ENCODE measurements at places on chromosomes 7 and 10.

- DNase-seq = no peak
These were observed 597 bp downstream of the SND1 start for GRCh38 chr7:127652333-127653248.

- no peak for DNase-seq
These were observed 409.8 kb upstream of the ZMIZ1 start for GRCh38 chr10:78658645-78659597.

- DNase-seq = no peak
These were observed 11.0 kb upstream of the IMPDH1 start for GRCh38 chr7:128420773-128421172.

DNA sequence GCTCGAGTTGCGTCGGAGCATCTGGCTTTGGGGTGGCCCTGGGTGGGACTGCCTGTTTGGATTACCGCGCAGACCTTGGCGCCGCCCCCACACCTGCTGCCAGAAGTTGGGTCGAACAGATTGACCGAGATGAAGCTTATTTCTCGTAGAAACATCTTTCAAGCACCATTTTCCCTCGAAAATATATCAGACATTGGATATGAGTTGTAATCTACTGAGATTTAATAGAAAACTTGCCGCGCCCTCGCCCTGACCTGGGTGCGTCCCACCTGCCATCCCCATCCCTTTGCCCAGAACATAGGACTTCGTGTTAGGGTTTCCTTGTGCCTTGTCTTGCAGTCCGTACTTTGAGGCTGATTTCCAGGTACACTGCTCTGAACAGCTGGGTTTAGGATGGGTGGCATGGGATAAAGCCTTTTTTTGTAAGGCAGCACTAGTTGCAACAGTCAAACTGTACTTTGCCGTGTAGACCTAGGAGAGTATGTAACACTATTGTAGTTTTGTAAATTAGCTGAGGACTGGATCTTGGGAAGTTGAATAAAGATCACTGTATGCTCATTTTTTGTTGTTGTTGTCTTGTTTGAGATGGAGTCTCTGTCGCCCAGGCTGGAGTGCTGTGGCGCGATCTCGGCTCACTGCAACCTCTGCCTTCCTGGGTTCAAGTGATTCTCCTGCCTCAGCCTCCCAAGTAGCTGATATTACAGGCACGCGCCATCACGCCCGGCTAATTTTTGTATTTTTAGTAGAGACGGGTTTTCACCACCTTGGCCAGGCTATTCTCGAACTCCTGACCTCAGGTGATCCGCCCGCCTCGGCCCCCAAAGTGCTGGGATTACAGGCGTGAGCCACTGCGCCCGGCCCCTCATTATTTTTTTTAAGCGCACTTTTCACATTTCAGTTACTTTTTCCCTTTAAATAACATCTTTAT is 978 bp downstream of the OGDH start:
- DNase-seq = no peak

GRCh38 chr7:3730276-3730675 is 429.2 kb downstream of the SDK1 start:
- DNase-seq = peak; percentile 5

DNA sequence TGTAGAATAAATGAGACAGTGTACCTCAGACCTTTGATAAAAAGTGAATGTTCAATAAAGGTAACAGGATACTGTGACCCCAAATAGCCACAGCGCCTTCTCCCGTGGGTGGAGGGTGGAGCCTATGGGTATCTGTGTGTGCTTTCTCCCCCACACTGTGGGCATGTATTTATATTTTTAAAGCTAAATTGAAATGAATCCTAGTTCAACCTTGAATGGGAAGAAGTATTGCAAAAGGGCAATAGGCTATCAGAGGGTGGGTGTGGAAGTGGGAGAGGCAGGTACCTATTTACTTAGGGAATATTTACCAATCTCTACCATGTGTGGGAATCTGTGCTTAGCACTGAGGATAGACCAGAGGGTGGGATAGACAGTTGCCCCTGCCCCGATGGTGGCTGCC is 68.9 kb downstream of the PFKFB3 start:
- no peak for DNase-seq

- no peak for DNase-seq
These were observed 618.6 kb downstream of the SUGCT start for GRCh38 chr7:40753455-40753854.

- no peak for DNase-seq
These were observed 19.8 kb upstream of the MRC1 start for GRCh38 chr10:17789396-17789795.

GRCh38 chr10:13815756-13816155 is 229.0 kb downstream of the PRPF18 start:
- DNase-seq = no peak

- DNase-seq = no peak
These were observed 155.6 kb upstream of the GHITM start for GRCh38 chr10:83983578-83984255.

GRCh38 chr7:154937837-154938236 is 65.1 kb downstream of the PAXIP1 start:
- no peak for DNase-seq

DNA sequence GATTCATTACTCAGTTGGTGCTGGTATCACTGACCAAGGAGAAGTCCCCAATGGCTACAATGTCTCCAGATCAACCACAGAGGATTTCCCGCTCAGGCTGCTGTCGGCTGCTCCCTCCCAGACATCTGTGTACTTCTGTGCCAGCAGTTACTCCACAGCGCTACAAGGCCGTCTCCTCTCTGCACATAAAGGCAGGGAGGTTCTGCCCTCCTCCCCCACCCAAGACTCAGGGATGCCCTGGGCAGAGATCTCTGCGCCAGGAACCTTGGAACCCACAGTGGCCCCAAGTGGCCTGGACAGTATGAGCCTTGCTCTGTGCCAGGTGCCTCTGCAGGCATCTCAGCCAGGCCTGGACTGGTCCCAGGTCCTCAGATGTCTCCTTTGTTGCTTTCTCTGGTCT is 193.4 kb upstream of the PRSS58 start:
- DNase-seq = no peak

GRCh38 chr7:157977717-157978496 is 609.7 kb downstream of the PTPRN2 start:
- DNase-seq = no peak

- no peak for DNase-seq
These were observed 31.9 kb downstream of the MRC1 start for GRCh38 chr10:17841050-17841449.

- DNase-seq = no peak
These were observed 1106.2 kb downstream of the NRG3 start for GRCh38 chr10:82981137-82981723.

DNA sequence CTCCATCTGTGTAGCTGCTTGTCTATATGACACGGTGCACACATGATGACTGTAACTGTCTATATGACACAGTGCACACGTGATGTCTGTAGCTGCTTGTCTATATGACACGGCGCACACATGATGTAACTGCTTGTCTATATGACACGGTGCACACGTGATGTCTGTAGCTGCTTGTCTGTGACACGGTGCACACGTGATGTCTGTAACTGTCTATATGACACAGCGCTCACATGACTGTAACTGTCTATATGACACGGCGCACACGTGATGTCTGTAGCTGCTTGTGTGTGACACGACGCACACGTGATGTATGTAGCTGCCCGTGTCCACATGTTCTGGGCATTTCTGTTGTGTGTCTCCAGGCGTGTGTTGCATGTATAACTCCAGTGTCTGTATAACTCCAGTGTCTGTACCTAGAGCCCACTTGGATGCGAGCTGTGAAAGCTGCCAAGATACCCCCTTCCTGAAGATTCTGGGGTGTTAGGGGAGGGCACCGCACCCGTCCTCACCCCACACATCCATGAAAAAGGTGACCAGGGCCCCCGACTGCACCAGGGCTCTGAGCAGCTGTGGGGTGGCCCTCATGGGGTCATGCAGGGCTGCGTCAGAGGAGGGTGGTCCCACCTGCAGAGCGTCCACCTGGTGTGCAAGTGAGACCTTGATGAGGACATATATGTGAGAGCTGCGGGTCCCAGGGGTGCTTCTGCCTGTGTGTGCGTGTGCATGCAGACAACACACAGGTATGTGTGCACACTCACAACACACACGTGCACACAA is 137.9 kb downstream of the ELFN1 start:
- no peak for DNase-seq

DNA sequence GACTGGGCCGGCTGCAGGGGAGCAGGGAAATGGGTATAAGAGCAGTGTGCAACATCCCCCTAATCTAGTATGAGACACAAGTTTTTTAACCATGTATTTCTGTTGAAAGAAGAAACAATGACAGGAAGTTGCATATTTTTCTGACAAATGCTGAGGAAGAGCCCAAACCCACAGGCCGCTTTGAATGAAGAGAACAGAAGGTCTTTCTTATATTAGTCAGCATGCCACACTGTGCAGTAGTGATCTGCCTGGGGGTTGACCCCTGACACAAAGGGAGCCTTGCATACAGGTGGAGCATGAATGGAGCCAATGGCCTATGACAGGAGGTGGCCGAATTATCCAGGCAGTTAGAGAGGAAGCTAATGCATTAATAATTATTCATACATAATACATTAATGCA is 518.3 kb downstream of the PLXDC2 start:
- DNase-seq = no peak

GRCh38 chr7:39613577-39613976 is 9.8 kb upstream of the RALA start:
- DNase-seq = no peak

GRCh38 chr7:138170298-138170697 is 94.0 kb downstream of the AKR1D1 start:
- DNase-seq = no peak

- DNase-seq = no peak
These were observed 168.8 kb downstream of the HECW1 start for GRCh38 chr7:43281268-43281667.

- no peak for DNase-seq
These were observed 44.0 kb downstream of the AKR1D1 start for GRCh38 chr7:138120140-138120827.

DNA sequence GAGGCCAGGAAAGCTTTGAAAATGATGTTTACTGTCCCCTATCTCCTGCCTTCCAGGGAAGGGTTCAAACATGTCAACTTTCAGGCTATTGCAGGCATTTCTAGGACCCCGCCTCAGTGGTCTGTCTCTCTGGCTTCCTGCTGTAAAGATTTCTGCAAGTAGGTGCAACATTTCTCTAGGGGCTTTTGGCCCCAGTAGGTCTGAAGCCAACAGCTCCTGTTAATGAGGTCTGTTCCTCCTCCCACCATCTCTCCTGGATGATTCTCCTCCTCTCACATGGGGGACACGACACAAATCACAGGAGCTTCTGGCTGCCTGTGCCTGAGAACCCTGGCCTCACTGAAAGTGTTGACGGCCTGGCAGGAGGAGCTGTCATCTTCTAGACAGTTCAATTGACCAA is 194.3 kb downstream of the CYP26A1 start:
- no peak for DNase-seq

DNA sequence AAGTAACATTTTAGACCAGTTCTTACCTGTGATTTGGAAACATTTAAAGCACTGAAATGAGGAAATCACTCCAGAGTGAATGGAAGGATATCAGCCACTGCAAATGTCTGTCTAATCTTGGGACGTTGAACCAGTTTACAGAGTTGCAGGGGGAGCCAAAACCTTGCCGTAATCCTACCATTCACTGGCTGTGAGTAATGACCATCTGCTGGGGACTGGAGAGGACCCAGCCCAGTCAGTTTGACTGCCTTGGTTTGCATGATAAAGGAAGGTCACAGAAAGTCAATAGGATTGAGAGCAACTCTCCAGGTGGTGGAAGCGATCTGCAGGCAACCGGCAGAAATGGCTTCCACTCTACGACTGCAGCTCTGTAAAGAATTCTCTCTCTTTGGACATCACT is 167.2 kb downstream of the AKR1D1 start:
- DNase-seq = no peak

DNA sequence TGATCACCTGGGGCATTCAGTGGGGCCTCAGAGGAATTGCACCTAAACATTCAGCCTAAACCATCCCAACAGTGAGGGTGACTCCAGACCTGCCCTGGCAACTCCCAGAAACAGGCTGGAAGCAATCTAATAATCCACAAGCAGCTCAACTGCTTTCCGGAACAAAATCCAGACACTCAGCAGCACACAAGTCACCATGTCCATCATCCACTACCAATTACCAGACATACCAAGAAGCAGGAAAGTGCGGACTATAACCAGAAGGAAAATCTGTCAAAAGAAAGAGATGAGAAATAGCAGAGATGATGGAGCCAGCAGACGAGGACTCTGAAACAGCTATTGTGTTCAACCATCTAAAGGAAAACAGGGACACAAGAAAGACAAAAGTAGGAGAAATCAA is 342.6 kb upstream of the ZMIZ1 start:
- DNase-seq = no peak

DNA sequence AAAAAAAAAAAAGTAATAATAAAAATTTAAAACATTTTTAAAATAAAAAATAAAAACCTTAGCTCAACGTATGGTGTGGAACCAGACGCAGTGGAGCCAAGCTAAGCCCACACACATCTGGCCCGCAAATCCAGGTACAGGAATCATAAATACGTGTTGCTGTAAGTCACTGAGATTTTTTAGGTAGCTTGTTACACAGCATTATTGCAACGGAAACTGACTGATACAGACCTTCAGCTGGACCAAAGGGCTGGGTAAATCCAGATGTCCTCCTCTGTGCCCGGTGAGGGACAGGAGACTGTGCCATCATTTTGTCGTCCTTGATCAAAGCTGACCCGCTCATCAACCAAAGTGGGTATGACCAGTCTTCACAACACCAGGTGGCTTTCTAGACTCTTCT is 104.9 kb downstream of the TMEM130 start:
- DNase-seq = no peak

- peak; percentile 64 for DNase-seq
These were observed 73.1 kb upstream of the CAMK2B start for GRCh38 chr7:44398511-44398911.

- no peak for DNase-seq
These were observed 53.6 kb upstream of the ADGRA1 start for GRCh38 chr10:133034092-133034491.

GRCh38 chr7:40586197-40586596 is 451.4 kb downstream of the SUGCT start:
- no peak for DNase-seq

DNA sequence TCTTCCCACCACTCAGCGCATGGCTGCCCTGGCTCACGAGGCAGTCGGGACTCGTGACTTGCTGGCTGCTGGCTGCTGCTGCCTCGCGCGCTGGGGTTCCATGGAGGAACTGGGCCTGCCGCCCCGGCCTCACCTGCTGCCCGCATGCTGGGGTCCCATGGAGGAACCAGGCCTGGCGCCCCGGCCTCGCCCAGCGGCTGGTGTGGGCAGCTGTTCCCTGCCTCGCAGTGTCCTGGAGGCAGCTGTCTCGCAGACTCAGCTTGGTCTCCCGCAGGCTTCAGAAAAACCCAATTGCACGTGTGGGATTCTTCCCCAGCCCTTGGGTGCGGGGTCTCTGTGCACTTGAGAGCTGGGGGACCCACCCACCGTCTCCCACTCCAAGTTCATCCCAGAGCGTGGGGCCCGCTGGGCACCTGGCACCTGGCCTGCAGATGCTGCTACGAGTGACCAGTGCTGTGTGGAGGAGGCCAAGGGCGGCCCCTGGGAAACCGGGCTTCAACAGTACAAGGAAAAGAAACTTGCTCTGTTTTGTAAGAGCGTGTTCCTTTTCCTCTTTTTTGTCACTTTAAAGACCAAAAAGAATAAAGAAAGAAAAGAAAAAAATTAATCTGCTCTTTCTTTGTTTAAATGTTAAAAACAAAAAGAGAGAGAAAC is 20.4 kb downstream of the PWWP2B start:
- DNase-seq = no peak
